ENCODE measurements at places on chromosomes 4 and X.

GRCh38 chrX:52139545-52139895, 45.2 kb upstream of the MAGED4 start:
- DNase-seq = no peak

- DNase-seq = peak; percentile 86
Observed at GRCh38 chr4:184510401-184510800, 36.1 kb upstream of the IRF2 start.

- no peak for DNase-seq
Observed at GRCh38 chrX:135572436-135572835, 52.0 kb downstream of the INTS6L start.

GRCh38 chr4:88357262-88357661, 21.4 kb upstream of the HERC6 start:
- no peak for DNase-seq

- DNase-seq = no peak
Observed at GRCh38 chrX:151723156-151723760, 7.4 kb downstream of the FATE1 start.

GRCh38 chr4:66855956-66856355, 689.3 kb downstream of the CENPC start:
- DNase-seq = no peak

GRCh38 chr4:33722254-33722653, 2522.1 kb downstream of the ARAP2 start:
- DNase-seq = no peak

- DNase-seq = no peak
Observed at GRCh38 chr4:48405924-48406323, 64.6 kb downstream of the SLAIN2 start.

DNA sequence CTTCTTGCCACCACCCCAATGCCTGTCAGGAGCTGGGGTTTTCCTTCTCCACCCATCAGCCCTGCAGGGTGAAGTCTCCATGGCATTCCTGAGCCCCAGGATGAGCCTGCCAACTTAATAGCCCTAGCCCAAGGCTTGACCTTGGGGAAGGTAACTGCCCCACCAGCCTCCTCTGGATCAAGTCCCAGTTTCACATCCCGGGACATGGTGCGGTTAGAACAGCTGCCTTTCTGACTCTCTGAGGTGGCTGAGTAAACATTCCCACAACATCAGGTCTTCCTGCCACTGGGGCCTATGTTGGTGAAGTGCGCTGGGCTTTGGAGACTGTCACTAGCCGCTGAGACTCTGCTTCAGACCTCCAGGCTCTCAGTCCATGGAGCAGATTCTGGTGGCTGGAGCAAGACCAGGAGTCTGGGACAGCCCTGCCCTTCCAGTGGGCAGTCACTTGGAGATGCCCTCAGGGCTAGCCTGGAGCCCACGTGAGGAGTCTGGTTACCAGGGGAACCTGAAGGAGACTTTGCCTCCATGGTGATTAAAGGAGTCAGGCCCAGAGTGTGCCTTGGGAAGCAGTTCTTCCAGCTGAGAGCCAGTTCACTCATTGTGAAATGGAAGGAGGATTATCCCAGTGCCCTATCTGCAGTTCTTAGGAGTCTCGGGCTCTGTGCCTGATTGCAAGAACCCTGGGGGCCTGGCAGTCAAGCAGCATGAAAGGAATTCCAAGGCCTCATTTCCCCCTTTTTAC, 56.8 kb downstream of the SMIM20 start:
- no peak for DNase-seq

- no peak for DNase-seq
Observed at GRCh38 chr4:158859661-158860060, 90.8 kb downstream of the FNIP2 start.

GRCh38 chrX:109635146-109635545, 10.2 kb upstream of the KCNE5 start:
- peak; percentile 4 for DNase-seq

All from HL-60 (cell line).